Activated CD4-positive, alpha-beta memory T cell treated with anti-CD3 and anti-CD28 coated beads, Interleukin-2, amount 10 ng/mL, durations not matched to agents 7 days and 5 days (primary cell): ENCODE measurements at places on chromosomes 1 and 21.
A peak's percentile ranks its signal among the peaks of the same experiment; 100 is the strongest.

DNA sequence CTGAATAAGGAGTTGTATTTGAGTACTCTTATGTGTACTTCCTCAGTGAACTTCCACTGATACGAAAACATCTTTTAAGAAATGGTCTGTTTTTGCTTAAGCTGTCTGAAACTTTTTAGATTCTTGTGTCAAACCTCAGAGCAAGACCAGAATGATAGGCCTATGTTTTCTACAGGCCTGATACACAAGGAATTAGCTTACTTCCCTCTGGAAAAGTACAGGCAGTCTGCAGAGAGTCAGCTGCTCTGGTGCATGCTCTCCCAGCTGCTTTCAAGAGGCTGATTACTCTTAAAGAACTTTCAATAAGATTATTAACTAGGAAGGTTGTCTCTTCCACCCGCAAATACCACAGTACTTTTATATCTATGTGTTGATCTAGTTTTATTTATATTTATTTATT is 9.5 kb downstream of the SNX27 start:
- DNase-seq, result no peak

- DNase-seq, result no peak
Observed at GRCh38 chr1:229759037-229759435, 133.0 kb downstream of the URB2 start.

DNA sequence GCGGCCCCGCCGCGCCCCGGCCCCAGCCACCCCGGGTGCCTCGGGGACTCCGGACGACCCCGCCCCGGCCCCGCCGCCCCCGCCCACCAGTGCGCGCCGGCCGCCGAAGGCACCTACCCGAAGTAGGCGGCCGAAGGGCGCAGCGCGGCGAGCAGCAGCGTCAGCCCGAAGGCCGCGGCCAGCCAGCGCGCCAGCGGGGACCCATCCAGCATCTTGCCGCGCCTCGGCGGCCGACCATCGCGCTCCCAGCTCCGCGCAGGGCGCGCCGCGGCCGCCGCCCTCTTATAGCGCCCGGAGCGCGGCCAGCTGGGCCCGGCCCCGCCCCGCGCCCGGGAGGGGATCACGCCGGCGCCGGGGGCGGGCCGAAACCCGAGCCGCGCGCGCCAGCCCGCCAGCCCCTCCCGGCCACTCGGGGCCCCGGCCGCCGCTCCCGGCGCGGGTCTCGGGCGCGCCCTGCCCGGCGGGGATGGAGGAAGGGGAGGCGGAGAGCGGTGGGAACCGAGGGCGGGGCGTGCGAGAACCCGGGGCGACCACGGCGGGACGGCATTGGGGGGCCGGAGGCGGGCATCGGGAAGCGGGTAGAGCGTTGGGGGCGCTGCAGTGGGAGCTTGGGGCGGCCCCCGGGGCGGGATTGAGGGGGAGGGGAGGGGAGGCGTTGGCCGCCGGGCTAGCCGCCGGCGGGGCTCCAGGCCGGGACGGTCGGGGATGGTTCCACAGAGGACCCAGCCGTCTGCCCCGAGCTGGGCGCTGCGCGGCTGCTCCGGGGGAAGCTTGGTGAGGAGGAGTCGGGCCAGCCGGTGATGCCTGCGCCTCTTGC is at the start of gene WNT9A:
TSS of gene WNT9A (minus strand) at position 257 of the 817 bp plus-strand sequence. CDS start at position 212, 45 bp downstream.
- DNase-seq, result no peak

DNA sequence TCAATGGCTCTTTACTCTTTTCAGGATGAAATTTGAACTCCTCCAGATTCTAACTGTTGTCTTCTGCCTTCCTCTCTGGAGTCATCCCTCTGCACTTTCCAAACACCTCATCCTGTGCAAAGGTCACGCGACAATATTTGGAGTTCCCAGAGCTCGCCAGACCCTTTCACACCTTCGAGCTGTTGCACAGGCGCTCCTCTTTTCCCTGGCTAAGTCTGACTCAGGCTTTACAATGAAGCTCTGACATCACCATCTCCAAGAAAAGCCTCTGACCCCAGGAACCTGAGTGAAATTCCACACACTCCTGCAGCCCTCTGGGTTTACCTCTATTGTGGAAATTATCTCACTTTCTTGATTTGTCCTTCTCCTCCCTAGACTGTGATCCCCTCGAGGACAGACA is 270.3 kb downstream of the RGS7 start:
- DNase-seq, result no peak

- DNase-seq, result peak; percentile 56
Observed at GRCh38 chr1:32886004-32886827, at the start of gene HPCA. HPCA (plus strand) TSS chr1:32886491; CDS start chr1:32888899, 2,408 bp downstream.

GRCh38 chr1:225509770-225510169 is 81.9 kb upstream of the LBR start:
- DNase-seq, result no peak
